ENCODE measurements at places on chromosomes 7 and 10.

- peak; percentile 2 for DNase-seq
Observed at GRCh38 chr7:139598642-139599041, 75.2 kb downstream of the CLEC2L start.

- DNase-seq: no peak
Observed at GRCh38 chr7:28954946-28955345, 3.2 kb downstream of the TRIL start.

DNA sequence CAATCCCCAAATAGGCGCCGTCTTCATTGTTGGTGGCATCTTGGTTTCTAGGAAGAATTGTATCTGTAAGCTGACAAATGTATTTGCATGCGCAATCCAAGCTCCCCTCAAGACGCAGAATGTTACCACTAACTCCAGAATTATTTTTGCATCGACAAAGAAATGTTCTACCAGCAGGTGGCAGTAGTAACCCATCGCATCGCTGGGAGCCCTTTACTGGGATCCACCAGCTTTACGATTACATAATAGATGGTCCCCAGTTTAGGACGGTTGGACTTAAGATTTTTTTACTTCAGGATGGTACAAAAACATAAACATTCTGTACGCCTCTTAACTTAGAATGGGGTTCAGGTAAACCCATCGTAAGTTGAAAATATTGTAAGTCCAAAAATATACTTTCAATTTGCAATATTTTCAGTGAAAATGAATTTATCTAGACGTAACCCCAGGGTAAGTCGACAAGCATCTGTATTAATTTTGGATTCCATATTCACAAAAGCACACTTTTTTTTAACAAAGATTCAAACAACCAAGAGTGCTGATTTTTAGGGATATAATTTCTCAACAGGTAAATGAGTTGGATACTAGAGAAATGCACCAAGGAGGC lies 114.0 kb upstream of the COBL start:
- peak; percentile 13 for DNase-seq

- DNase-seq: no peak
Observed at GRCh38 chr7:11768263-11768662, 63.7 kb downstream of the THSD7A start.

DNA sequence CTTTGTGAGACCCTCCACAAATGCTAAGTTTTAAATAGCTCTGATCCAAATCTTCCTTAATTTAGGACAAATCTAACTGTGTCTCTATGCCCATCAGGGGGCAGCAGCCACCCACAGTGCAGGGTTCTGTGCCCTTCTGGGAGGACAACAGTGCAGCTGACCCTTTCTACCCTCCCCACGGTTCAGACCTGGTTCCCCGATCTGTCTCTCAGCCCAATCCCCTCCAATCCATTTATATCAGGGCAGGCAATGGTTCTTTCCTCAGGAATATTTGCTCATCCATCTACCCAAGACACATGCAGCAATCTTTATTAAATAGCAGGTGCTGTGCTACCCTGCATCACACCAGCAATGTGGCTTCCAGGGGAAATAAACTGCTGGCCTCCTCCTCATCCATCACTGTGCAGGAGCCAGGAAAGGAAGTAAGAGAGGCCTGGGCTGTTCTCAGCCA lies 4.0 kb upstream of the RBM28 start:
- peak; percentile 39 for DNase-seq

DNA sequence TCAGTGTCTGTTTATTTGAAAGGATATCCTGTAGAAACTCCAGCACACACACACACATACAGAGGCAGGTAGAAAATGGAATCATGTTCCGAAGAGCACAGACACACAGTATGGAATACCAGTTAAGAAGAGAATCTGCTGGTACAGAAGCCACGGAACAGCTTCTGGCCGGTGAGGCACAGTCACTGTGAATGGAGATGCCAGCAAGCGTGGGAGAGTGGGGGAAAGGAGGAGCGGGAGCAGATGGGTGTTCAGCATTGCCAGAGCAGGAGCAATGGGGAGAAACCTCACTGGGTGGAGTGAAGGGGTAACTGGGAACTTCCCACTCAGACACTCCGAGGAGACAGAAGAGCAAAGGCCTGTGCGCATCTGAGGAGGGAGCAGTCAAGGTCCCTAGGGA lies 9.5 kb upstream of the IMPDH1 start:
- DNase-seq: no peak

DNA sequence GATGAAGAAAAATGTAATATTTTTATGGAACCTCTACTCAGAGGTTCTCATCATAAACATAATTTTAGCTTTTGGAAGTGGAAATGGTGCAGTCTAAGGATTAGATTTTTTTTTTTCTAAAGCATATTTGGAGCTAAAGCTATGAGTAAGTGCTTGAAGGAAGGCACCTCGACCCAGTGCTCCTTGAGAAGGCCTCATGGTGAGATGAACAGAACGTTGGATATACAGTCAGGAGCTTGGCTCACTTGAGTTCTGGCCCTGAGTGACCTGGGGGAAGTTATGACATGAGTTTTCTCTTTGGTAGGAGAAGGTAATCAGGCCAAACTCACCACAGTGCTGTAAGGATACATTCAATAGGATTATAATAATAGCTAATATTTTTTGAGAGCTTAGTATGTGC lies 163.3 kb downstream of the JCAD start:
- DNase-seq: no peak

GRCh38 chr7:7695111-7695817 lies 23.1 kb downstream of the RPA3 start:
- DNase-seq: no peak

DNA sequence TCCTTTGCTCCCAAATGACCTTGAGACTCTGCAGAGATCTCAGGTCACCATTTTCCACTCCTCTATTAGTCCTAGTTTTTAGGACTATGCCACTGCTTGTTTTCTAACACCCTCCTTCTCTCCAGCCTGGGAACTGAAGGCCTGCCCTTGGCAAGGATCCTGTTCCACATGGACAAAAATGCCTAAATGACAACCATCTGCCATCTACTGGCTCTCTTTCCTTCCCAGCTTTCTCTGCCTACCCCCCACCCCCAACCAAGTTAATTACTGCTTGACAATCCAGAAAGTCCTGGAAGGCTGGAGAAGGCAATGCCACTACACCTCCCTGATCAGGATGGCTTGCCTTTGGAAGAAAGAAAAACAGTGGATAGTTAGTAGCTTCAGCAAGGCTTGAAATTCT lies 44.8 kb upstream of the SP8 start:
- DNase-seq: no peak

- no peak for DNase-seq
Observed at GRCh38 chr7:707296-708000, 19.1 kb upstream of the DNAAF5 start.

DNA sequence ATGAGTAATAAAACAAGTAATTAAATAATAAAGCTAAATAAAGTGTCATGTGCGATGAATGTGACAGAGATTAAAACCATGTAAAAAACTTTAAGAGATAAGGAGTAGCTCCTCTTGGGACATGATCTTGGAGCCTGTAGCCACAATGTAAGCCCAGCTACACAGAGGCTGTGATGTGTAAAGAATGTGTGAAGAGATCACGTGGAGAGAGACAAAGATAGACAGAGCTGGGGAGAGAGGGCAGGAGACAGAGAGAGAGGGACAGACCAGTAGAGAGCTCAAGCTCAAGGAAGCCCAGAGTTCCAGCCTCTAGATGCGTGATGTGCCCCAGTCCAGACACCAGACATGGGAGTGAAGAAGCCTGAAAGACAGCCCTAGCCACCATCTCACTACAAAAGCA lies 644.1 kb downstream of the TNS3 start:
- no peak for DNase-seq

GRCh38 chr7:154383045-154383444 lies 330.8 kb downstream of the DPP6 start:
- no peak for DNase-seq

DNA sequence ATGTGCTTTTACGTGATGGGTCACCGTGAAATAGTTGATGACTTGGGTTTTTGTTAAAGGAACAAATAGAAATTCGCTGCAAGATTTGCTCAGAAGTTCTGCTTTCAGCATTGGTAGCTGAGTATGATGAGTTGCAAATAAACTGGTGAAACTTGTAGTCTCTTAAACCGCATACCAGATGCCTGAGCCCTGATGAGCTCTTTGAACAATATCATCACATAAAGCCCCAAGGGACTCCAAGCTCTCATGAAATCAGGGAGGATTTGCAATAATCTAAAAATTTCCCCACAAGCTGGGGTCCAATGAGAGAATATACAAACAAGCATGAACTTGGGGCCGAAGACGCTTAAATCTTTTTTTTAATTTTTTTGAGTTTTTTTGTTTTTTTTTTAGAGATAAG lies 312.4 kb downstream of the CALN1 start:
- DNase-seq: no peak

DNA sequence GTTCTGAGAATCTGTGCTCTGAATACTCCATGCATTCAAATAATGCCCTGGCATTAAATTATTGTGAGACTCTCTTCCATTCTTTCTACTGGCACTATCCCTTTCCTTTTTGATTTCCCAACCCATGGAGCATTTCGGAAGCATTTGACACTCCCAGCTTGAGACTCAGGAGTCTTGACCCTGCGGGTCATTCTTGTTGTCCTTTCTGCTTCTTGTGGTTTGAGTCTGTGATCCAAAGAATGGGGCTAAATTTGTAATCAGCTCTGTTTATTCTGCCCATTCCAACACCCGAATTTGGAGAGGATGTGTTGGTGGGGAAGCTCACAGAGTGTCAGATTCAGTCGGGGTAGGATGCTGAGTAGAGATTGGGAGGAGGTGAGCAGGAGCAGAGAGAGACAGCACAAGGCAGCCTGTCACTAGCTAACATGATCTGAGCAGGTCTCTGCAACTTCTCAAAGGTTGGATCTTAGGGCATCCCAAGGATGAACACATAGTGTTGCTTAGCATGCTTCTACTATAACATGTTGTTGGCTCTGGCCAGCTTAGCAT lies 80.4 kb upstream of the BMPER start:
- DNase-seq: no peak

- peak; percentile 91 for DNase-seq
Observed at GRCh38 chr10:113958631-113959382, 84.9 kb upstream of the ADRB1 start.

DNA sequence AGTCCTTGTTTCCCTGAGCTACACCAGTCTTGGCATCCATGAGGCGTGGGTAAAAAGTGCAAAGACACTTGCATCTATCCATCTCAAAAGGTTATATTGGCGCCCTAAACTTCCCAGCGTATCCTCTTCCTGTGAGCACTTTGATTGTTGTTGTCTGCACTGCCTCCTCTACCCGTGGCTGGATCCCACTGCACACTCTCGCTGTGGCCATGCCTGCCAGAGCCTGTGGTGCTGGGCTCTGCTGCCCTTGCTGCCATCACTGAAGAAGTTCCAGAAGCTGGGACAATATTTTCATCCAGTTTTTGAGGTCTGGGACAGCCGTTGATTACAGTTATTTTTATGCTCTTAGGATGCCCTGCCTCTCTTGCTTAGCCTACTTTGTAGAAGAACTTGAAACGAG lies 85.3 kb upstream of the PCGF5 start:
- DNase-seq: no peak

- peak; percentile 14 for DNase-seq
Observed at GRCh38 chr7:105759670-105760550, 116.5 kb downstream of the ATXN7L1 start.

DNA sequence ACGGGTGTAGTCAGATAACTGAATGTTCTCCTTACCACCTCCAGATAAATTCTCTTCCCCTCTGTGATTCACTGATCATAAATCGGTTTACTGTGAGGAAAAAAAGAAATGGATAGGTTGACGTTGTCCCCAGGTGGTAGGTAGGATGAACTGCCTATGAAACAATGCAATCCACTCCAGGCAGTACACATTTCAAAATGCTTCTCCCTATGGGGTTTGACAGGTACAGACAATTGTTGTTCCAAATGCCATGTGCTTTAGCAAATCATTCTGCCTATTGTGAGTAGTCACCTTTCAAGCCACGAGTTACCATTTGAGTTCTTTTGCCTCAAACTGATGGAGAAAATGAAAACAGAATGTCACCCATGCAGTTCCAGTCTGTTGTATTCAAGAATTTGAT lies 21.8 kb downstream of the VIM start:
- DNase-seq: peak; percentile 25

DNA sequence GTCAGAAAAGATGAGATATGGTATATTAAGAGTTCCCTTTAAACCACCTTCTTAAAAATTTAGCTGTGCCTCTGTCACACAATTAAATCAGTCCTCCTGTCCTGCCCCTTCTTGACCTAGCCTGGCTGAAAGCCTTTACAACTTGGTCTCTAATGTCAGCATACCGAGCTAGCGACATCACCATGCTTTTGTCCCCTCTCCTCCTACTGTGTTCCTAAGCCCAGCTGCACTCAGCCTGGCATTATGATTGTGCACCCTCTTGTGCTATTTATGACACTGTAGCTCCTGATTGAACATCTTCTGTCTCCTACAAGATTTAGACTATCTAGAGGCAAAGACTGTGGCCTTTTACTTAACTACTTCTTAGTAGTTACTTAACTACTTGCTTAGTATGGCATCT lies 29.2 kb downstream of the TDRD1 start:
- no peak for DNase-seq

DNA sequence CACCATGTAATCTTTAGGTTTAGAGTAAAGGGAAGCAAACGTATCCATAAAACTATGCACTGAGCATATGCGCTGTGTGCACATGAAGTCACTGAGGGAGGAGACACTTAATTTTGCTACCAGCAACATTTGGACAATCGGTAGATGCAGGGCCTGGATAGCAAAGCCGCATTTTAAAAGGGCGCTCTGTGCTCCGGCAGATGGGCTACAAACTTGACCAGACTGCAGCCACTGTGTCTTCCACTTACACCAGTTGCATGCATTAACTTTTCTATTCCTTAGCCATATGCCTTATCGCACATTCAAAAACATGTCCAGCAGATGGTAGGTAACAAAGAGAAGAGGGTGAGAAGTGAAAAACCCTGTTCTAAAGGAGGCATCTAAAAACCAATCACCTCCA lies 18.3 kb downstream of the FAM171A1 start:
- no peak for DNase-seq

- no peak for DNase-seq
Observed at GRCh38 chr7:469563-469961, 50.1 kb downstream of the PDGFA start.

- DNase-seq: no peak
Observed at GRCh38 chr7:26292768-26293560, 1.3 kb downstream of the SNX10 start.

- no peak for DNase-seq
Observed at GRCh38 chr10:24806262-24806661, 82.6 kb upstream of the ARHGAP21 start.

DNA sequence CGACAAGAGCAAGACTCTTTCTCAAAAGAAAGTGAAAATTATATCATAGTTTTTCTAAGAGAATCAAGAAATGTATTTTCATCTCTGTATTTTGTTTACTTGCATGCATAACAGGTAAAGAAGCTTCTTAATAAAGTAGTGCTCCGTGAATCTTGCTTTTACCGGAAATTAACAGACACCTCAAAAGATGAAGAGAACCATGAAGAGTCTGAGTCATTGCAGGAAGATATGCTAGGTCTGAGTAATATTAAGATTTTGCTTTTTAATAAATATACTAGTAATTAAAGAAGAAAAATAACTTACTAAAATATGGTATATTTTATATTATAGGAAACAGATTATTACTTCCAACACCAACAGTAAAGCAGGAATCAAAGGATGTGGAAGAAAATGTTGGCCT lies 39.5 kb upstream of the STOX1 start:
- DNase-seq: no peak
